IMR-90 (cell line): ENCODE measurements at places on chromosomes 2 and 18. TPM values are rescaled to one million over a fixed set of nuclear protein-coding genes. Genes with fewer than 3 reads are reported as not detected.

DNA sequence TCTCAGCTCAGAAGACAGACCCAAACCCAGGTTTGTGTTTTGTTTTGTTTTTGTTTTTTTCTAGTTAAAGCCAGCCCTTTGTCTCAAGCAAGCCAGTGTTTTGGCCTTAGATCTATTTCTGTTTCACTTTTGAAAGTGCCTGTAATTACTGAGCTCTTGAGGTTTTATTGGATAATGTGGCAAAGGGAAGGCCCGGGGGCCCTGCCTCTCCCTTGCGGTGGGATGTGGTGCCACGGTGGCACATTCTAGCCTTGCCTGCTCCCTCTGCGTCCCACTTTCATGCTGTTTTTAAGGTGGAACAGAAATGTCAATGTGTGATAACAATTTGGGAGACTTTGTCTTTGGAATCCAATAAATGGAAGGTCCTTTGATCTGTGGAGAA lies 2.5 kb downstream of the HPCAL1 start:
- H3K27me3 ChIP-seq, result no peaks in the 10 kb centered on the region
- H3K4me3 ChIP-seq, result no peak overlapping the region
- peaks cover 10% of the 10 kb centered on the region; the same call in 1 of the 2 replicates for H3K4me1 ChIP-seq
- no peak for DNase-seq

DNA sequence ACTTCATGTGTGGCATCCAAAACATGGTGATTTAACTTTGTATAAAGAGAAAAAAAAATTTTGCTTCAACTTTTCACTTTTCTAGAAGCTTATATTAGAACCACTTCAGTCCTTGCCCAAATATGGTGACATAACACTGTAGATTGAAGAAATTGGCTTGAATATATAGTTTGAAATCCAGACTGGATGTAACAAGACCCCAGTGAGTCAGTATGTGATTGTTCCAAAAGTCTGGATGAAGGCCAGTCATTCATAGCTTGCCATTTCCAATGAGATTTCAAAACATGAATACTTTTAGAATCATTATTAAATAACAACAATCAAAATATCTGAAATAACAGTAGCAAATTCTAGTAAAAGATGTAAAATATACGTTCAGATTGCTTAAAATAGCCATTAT lies 104.8 kb upstream of the FN1 start:
- H3K36me3 ChIP-seq, result no peaks in the 10 kb centered on the region
- H3K4me3 ChIP-seq, result no peak overlapping the region
- H3K27ac ChIP-seq, result peak overlapping the region; percentile 56; the same call in 1 of the 2 replicates

- H3K4me3 ChIP-seq, result no peak overlapping the region
- H3K27me3 ChIP-seq, result no peaks in the 10 kb centered on the region
- 0 out of 2 replicates have a peak overlapping the region, but pooled peaks have one; percentile 2 for H3K27ac ChIP-seq
- H3K36me3 ChIP-seq, result peaks cover 22% of the 10 kb centered on the region
These were observed 16.6 kb downstream of the ATOH8 start for GRCh38 chr2:85770369-85770768.

- H3K36me3 ChIP-seq, result peaks cover 18% of the 10 kb centered on the region
- no peak overlapping the region; the same call in 1 of the 2 replicates for H3K27ac ChIP-seq
- H3K27me3 ChIP-seq, result no peaks in the 10 kb centered on the region
- peaks cover 7% of the 10 kb centered on the region; the same call in 1 of the 2 replicates for H3K4me1 ChIP-seq
These were observed 28.3 kb downstream of the CYBRD1 start for GRCh38 chr2:171550613-171551012.

DNA sequence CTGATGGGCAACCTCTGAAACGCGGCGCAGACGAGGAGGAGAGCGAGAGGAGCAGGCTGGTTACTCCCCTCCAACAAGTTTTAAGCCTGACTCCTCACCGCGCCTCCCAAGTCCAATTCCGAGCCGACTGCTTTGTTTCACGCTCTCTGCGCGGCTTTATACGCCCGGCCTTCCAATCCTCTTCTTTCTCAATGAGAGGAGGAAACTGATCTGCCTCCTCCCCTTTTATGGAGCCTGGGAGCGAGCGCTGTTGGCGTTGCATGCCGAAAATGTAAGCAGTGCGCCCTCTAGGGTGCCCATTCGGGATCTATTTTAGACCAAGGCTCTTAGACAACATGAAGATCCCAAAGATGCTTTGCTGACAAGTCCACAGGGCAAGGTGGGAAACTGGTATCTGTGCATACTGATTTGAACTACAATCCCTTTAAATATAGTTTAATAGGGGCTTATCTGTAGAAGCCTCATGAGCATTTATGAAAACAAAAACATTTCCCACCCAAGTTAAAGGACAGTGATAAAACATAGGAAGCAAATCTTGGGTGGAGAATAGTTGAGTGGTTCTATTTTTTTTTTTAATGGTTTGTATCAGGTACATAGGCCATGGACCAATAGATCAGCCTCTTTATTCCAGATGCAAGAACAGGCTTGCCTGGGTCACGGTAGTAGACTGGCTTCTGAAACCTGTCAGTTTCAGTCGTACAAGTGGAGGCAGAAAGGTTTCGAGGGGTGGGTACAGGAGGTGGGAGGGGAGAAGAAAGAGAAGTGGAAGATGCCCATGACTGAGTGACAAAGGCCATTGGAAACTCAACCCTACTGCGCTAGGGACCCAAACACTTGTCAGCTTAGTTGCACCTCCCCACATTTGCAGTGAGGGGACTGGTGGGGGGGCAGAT lies at the start of gene RND3:
RND3 (minus strand) TSS at position 131 of the 893 bp plus-strand sequence. CDS start 250 bp downstream, outside the sequence.
- H3K4me1 ChIP-seq, result 0 out of 2 replicates have a peak, but pooled peaks cover 2% of the 10 kb centered on the region
- H3K27ac ChIP-seq, result peak within 1 kb of the TSS; percentile 100
- peak within 1 kb of the TSS; percentile 92 for H3K4me3 ChIP-seq
- peaks cover 34% of the 10 kb centered on the region for H3K36me3 ChIP-seq
- H3K27me3 ChIP-seq, result no peaks in the 10 kb centered on the region

GRCh38 chr2:146633159-146633558 lies 1211.7 kb upstream of the ACVR2A start:
- no peaks in the 10 kb centered on the region for H3K36me3 ChIP-seq
- H3K27me3 ChIP-seq, result no peaks in the 10 kb centered on the region
- no peak overlapping the region for H3K27ac ChIP-seq
- H3K4me3 ChIP-seq, result no peak overlapping the region

Gene SCN3A
- total RNA-seq, result 0.90 and 1.4 TPM in 2 replicates
